NCI-H1105 (cell line): ENCODE measurements at places on chromosomes 2 and 18.

GRCh38 chr2:159555651-159556392 lies 60.5 kb downstream of the BAZ2B start:
- no peak for DNase-seq

- DNase-seq: no peak
These were observed 36.9 kb downstream of the SCN1A start for GRCh38 chr2:166090908-166091307.

- DNase-seq: no peak
These were observed 31.8 kb upstream of the MTX2 start for GRCh38 chr2:176237456-176237855.

GRCh38 chr2:31148514-31148913 lies 10.3 kb upstream of the GALNT14 start:
- no peak for DNase-seq

DNA sequence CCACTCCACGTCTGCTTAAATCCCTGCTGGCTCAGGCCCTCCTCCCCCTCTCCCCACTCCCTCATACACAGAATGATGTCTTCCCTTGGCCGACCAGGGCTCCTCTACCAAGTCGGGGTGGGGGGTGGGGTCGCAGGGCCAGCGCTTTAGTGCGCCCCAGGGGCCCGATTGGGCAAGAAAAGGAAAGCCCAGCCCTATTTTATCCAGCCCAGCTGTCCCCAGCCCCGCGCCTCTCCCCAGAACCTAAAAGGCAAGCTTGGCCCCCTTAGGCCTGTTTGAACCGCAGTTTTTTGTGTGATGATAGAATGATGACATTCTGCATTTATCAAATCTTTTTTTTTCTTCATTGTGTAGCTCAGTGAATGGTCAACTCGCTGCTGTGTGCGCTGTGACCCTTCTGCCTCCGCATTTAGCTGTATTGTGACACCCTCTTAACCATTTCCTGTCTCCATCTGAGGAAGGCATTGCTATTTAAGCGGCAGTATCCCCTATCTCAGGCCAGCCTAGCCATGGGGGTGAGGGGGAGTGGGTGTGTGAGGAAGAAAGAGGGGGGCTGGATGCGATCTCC lies 231.4 kb downstream of the HAUS1 start:
- DNase-seq: no peak

- DNase-seq: no peak
These were observed 18.3 kb downstream of the RNASEH1 start for GRCh38 chr2:3539836-3540235.

DNA sequence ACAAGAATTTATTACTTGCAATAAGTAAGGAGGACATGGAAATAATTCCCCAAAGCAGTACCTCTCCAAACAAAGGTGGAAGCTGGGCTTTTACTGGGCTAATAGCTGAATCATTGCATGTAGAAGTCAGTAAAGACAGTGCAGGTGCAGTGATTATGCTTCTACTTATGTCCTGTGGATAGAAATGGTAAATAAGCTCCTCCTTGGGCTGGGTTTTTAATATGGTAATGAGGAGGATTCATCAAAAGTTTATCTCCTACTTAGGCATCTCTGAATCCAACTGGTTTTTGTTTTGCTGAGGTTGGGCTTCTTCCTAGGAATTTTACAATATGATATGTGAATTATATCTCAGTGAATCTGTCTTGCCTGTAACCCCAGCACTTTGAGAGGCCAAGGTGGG lies 297.4 kb upstream of the MC4R start:
- DNase-seq: no peak

GRCh38 chr2:9807056-9807455 lies 36.2 kb upstream of the TAF1B start:
- DNase-seq: no peak

DNA sequence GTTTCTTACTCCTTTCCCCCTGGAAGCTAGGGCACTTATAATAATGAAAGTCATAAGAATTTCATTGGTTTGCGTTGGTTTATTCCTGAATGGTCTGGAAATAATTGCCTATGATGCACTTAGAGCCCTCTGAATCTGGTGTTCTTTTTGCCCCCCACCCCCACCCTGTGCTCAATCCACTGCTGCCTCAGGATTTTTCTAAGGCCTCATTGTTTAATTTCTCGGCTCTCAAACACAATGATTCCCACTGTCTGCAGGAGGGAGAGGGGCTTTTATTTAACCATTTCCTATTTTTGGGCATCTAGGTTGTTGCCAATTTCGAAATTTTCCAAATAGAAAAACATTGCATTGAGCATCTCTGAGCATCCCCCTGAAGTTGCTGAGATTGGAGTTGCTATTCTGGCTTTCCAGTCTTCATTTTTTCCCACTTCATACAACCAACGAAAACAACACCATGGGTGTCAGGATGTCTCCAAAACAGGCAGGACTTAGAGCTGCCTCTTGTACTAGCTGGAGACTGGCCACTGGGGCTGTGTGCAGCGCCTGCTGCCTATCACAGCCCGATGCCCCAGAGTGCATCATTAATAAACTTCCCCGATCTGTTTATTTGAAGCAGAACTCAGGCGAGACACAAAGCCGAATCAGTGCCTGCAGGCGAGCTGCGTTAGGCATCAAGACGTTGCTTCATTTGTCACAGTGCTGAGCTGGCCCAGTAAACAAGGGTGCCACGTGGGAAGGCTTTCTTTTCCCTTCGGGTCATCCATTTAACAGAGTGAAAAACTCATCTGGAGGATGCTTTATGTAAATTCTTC lies 1.8 kb upstream of the PCARE start:
- no peak for DNase-seq

GRCh38 chr18:56107821-56108477 lies 520.0 kb upstream of the TCF4 start:
- no peak for DNase-seq

- DNase-seq: no peak
These were observed 107.3 kb downstream of the MYO1B start for GRCh38 chr2:191352536-191352935.

- peak; percentile 30 for DNase-seq
These were observed 196.5 kb downstream of the TFCP2L1 start for GRCh38 chr2:121088251-121089165.

DNA sequence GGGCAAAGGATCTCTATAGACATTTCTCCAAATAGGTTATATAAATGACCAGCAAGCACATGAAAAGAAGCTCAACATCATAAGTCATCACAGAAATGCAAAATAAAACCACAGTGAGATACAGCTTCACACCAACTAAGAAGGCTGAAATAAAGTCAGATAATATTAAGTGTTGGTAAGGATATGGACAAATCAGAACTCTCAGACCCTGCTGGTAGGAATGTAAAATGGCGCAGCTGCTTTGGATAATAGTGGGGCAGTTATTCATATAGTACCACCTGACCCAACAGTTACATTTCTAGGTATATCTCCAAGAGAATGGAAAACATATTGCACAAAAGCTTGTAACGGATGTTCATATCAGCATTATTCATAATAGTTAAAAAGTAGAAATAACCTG lies 14.0 kb downstream of the EPB41L5 start:
- DNase-seq: no peak

GRCh38 chr18:32442575-32442974 lies 28.1 kb downstream of the GAREM1 start:
- DNase-seq: no peak

- no peak for DNase-seq
These were observed 201.2 kb upstream of the PIK3C3 start for GRCh38 chr18:41753826-41754225.

- DNase-seq: no peak
These were observed 64.0 kb upstream of the TRIB2 start for GRCh38 chr2:12652723-12653122.

DNA sequence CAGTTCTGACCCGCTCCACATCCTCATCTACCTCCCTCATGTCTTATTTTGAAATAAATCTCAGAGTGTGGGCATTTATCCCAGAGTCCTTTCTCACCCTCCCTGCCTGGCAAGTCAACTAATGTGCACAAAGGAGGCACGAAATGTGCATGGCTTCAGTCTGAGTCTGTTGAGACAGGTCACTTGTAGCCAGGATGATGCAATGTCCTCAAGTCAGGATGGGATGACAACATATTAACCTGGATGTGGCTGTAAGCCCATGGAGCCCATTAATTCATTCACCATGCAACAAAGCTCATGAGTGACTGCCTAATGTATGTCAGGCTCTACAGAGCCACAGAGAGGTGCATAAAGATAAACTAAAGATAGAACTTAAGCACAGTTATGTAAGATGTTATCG lies 34.5 kb downstream of the KCNG3 start:
- no peak for DNase-seq

GRCh38 chr2:42809819-42810120 lies 17.4 kb upstream of the HAAO start:
- DNase-seq: peak; percentile 52

DNA sequence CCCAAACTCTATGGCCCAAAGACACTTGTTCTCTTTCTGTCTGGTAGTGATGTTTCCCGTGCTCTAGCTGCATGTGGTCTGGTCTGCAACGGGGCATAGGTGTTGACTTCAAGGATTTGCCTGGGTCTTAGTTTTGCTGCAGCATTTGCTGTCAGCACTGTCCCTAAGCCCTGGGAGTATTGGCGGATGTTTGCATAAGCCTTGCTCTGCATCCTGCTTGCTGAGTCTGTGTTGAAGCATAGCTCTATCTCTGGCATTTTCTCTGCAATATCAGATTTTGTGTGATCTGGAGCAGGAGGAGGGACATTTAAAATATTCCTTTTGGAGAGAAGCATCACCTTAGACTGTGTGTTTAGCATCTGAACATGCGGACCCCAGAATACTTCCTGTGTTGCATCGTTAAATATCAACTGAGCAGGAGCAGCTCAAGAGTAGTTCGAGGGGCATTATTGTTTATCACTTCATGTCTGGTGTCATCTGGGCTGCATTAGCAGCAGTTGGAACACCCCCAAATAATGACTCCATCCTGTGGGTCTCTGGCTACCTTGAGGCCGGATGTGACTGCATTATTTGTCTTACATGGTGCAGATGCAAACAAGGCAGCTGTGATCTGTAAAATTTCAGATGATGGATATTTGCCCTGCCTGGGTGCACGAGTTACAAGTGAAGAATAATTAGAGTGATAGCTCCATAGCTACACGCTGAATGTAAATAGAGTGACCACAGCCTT lies 231.7 kb downstream of the TRIB2 start:
- DNase-seq: no peak

DNA sequence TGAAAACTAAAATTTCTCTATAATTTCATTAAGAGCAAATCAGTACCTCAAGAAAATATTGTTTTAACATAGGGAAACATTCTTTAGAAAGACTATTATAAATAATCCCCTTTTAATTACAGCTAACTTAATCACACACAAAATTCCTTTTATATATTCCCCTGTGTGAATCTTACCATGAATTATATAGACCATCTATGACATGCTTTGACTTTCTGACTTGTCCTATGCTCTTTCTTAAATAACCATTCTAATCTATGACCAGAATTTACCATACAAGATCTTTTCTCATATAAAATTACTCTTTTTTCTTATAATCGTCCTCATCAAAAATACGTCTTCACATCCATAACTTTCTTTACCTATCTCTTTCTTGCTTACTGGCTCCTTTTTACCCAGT lies 824.2 kb upstream of the FAM98A start:
- no peak for DNase-seq

DNA sequence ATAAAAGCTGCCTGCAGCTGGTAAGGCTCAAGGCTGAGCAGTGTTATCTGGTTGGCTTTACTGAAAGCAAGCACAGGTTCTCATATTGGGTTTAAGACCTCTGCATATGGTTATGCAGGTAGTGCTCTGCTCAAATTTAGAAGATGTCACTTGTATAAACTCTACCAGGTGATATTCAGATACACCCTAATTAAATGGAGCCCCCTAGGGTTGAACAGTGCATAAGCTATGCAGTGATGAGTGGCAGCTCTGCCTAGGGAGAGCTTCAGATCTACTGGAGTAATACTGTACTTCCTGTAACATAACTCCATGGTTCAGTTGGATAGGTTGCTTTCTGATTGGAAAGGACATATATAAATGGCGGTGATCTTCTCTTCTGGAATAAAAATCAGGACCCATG lies 222.7 kb downstream of the CYRIA start:
- no peak for DNase-seq

- no peak for DNase-seq
These were observed 1664.6 kb upstream of the CELF4 start for GRCh38 chr18:39230086-39230803.

- no peak for DNase-seq
These were observed 27.5 kb downstream of the COA5 start for GRCh38 chr2:98580656-98581284.

DNA sequence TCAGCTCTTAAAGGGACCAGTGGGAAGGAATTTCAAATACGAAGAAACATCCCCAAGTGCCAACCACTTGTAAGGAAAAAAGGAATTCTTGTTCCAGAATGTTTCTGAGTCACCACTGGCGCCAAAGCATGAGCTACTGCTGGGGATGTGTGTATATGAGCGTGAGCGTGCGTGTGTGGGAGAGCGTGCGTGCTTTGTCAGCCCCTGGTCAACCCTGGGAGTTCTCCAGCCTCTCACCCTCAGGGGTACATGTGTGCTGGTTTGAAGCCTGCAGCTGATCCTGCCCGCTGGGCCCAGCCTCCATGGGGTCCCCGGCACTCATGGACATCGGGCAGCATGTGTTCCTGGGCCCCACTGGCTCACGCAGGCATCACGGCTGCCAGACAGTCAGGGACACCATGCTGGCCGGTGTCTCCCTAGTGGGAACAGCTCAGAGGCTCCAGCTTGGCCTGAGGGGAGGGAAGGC lies 17.1 kb downstream of the HS6ST1 start:
- DNase-seq: no peak

DNA sequence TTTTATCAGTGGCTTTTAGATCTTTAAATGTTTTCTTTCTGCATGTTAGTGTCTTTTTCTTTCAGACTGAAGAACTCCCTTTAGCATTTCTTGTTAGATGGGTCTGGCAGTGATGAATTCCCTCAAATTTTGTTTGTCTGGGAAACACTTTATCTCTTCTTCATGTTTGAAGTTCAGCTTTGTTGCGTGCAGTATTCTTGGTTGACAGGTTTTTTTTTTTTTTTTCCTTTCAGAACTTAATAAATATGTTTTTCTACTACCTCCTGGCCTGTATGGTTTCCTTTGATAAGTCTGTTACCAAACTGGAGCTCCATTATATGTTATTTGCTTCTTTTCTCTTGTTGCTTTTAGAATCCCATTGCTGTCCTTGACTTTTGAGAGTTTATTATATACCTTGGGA lies 89.8 kb upstream of the ACKR3 start:
- DNase-seq: no peak

- no peak for DNase-seq
These were observed 114.5 kb upstream of the ZFP36L2 start for GRCh38 chr2:43340945-43341356.

DNA sequence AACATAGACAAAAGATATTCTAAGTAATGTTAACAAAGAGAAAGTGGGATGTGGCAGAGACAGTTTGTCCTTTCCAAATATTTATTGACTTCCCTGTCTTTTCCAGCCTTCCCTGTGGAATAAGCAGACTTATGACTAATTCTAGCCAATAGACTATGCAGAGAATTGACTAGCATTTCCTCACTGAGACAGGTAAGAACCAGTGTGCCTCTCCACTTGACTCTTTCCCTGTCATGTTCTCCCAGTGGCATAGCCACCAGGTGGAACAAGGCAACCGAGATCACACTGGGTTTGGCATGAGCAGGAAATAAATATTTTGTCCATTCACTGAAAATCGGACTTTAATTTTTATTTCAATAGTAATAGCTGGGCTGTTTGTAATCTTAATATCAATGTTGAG lies 168.1 kb upstream of the CTAGE1 start:
- DNase-seq: no peak

GRCh38 chr2:191864628-191865374 lies 17.9 kb upstream of the CAVIN2 start:
- DNase-seq: no peak
